ENCODE measurements at places on chromosomes 2 and 18.

- DNase-seq = no peak
These were observed 67.9 kb downstream of the C2orf74 start for GRCh38 chr2:61229936-61230335.

DNA sequence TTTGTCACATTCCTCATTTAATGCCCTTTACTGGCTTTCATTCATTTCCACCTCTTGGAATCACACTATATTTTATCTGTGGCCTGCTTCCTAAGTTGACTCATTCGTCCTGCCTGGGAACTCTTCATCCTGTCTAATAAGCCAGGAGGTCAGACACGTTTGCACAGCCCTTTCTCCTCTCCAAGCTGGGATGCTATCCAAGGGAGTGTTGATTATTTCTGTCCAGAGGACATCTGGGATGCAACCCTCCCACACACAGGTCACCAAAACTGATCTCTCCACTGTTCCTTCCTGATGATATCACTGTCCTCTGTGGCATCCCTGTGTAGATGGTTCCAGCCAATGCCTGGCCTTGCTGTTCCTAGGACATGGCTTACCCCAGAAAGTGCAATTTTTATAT, 79.8 kb upstream of the NOSTRIN start:
- DNase-seq = no peak

DNA sequence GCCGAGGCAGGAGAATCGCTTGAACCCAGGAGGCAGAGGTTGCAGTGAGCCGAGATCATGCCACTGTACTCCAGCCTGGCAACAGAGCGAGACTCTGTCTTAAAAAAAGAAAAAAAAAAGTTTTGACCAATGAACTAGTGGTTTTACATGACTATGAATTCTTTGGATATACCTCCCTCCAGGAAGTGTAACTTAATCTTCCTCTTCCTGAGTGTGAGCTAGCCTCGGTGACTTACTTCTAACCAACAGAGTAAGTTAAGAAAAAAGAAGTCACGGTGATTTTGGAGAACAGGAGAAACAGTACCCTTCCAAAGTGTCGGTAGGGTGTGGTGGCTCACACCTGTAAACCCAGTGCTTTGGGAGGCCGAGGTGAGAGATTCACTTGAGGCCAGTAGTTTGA, 7.1 kb downstream of the TIA1 start:
- no peak for DNase-seq

- DNase-seq = no peak
These were observed 8.6 kb upstream of the MALL start for GRCh38 chr2:110124038-110124825.

DNA sequence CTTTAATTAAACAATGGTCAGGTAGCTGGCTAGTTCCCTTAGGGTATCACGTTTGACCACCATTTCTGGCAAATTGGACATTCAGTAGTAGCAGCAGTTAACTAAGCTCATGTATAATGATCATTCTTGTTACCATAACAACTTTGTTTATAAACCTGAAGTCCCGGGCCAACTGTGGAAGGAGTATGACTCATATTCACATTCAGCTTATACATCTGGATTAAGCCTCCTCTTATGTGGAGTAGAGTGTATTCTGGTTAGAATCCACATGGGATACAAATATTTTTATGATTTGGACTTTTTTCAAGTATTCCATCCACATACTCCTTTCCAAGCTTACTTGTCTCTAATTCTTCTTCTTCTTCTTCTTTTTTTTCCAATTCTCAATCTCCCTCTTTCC, 70.3 kb upstream of the ZSWIM2 start:
- no peak for DNase-seq

DNA sequence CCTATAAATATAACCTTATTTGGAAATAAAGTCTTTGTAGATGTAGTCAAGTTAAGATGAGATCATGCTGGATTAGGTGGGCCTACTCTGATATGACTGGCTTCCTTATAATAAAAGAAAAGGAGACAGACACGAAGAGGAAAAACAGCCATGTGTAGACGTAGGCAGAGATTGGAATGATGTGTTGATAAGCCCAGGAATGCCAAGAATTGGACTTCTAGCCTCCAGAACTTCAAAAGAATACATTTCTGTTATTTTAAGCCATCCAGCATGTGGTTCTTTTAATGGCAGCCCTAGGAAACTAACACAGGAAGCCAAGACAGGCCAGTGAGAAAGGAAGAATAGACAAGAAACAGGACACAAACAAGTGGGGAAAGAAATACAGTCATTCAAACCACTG, 68.6 kb downstream of the NYAP2 start:
- DNase-seq = no peak

- DNase-seq = no peak
These were observed 16.7 kb upstream of the TNS1 start for GRCh38 chr2:218019411-218020060.

DNA sequence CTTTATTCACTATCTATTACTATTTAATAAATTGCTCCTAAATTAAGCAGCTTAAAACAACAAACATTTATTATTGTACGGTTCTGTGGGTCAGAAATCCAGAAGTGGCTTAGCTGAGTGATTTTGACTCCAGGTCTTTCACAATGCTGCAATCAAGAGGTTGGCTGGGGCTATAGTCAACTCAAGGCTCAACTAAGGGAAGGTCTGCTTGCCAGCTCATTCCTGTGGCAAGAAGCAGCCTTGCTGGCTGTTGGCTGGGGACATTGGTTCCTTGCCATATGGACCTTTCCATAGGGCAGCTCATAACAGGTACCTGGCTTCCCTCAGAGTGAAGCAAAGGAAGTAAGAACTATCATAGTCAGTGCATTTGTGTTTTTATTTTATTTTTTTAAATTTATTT, 5.0 kb upstream of the MRPL19 start:
- no peak for DNase-seq

DNA sequence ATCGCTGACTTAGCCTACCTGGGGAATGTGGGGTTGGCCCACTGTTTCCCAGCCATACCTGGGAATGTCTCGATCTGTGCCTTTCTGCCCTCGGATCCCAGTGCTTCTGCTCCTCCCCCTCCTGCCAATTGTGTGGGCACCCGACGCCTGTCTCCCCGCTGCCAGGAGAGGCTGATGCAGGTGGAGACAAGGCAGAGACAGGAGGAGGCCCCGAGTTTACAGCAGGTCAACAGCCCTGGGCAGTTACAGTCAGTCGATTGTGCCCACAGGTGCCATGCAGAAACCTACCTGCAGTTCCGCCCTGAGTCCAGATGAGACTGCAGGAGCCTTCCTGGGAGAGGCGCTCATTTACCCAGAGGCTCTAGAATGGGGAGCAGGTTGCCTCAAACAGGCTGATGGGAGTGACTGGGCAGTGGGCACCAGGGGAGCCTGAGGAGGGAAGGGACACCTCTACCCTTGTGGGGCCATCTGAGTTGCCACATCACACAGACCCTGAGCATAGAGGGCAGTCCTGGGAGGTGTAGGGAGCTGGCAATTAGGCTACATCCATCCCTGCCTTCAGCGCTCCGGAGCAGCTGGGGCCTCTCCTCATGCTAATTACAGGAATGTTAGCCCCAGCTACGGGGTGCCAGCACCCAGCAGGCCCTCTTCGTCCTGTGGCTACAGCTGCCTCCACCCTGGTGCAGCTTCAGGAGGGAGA, 300.1 kb downstream of the NDUFA10 start:
- no peak for DNase-seq

DNA sequence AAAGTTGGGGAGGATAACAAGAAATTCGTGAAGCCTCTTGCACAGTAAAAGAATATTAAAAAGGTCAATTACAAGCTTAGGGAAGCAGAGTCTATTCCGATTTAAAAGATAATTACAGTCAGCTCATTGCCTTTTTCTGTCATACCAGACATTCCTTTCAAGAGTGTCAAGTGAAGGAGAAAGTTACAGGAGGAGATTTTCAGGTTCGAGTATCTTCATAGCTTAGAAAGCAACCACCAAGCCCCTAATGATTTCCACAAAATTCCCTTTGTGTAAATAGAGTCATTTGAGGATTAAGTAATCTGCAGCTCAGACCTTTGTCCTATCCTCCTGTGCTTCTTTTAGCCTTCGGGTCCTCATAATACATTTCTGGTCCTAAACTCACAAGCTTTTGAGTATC, 414.9 kb downstream of the CDH2 start:
- no peak for DNase-seq

DNA sequence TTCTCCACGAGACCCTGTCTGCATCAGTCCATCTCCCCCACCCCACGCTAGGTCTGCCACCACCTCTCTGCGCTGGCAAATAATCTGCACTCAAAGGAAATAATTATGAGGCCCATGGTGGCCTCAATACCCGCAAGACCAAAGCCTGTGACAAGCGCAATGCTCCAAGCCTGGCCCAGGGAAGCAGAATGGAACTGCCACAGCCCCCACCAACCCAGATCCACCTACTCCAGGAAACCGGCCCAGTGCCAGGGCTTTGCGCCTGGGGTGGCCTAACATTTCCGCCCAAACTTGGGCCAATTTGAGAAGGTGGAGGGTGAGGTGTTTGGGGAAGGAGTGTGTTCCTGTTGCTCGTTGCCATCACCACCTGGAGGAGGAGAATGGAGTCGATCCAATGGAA, 26.0 kb upstream of the ATOH8 start:
- no peak for DNase-seq

- no peak for DNase-seq
These were observed 60.5 kb downstream of the RIT2 start for GRCh38 chr18:43054815-43055519.

- no peak for DNase-seq
These were observed 494.7 kb downstream of the BCL11A start for GRCh38 chr2:60058781-60059180.

DNA sequence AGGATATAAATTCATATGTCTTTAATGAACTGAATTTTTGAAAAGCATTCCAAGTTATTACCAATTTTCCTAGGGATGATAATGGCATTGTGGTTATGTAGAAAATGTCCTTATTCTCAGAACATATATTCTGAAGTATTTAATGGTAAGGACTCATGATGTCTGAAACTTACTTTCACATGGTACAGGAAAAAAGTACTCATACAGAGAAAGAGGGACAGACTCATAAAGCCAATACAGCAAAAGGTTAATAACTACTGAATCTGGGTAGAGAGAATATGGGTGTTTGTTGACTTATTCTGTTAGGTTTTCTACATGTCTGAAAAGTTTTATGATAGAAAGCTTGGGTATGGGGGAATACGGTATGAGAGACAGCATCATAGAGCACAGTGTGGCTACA, 84.3 kb upstream of the SERTAD2 start:
- DNase-seq = no peak

GRCh38 chr2:27664154-27664574, 475 bp downstream of the SLC4A1AP start:
- DNase-seq = no peak

- no peak for DNase-seq
These were observed 151.4 kb downstream of the LDLRAD4 start for GRCh38 chr18:13369756-13370510.

GRCh38 chr2:33441235-33441810, 35.1 kb upstream of the RASGRP3 start:
- peak; percentile 32 for DNase-seq

GRCh38 chr2:102172745-102173144, 14.1 kb upstream of the IL1RL2 start:
- DNase-seq = no peak

- DNase-seq = peak; percentile 85
These were observed 1.2 kb downstream of the YPEL5 start for GRCh38 chr2:30147715-30148610.

DNA sequence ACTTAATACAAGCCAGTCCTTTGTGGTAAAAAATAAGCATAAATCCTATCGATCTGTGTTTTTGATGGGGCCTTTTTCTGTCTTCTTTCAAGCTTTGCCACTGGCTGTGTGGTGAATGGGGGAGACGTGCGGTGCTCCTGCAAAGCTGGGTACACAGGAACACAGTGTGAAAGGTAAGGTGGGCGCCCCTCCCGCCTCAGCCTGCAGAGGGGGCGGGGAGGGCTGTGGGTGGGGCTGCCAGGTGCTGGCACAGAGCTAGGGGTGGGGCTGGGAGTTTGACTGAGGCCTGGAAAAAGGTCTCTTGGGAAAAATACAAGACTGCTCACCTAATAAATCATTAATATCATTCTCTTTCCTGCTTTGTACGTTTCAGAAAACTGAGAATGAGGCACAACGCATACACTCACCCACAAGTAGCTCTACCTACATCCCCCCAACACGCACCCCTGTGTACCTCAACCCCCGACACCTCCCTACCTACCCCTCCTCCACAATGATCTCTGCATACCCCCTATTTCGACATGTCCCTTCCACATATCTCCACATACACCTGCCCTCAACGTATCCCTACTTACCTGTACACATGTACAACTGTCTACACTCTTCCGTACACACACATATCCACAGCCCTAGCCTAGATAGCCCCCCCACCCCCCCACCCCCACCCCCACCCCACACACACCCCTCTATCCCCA, 129.7 kb upstream of the TTC39C start:
- DNase-seq = no peak

DNA sequence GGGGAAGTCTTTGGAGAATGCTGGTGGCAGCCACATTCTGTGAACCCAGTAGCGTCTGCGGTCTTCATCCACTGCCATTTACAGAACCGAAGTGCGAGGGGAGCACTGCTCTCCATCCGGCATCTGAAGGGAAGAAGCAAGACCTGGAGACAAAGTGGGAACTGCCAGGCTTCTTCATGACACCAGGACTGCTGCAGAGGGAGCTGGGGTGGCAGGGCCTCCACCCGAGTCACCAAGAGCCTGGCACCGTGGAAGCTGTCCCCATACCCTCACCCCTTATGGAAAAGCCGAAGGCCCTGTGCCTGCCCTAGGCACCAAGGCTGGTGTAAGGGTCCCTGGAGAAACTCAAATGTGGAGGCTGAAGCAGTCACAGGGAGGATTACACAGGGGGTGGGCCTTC, 79.8 kb downstream of the CIB4 start:
- peak; percentile 5 for DNase-seq

DNA sequence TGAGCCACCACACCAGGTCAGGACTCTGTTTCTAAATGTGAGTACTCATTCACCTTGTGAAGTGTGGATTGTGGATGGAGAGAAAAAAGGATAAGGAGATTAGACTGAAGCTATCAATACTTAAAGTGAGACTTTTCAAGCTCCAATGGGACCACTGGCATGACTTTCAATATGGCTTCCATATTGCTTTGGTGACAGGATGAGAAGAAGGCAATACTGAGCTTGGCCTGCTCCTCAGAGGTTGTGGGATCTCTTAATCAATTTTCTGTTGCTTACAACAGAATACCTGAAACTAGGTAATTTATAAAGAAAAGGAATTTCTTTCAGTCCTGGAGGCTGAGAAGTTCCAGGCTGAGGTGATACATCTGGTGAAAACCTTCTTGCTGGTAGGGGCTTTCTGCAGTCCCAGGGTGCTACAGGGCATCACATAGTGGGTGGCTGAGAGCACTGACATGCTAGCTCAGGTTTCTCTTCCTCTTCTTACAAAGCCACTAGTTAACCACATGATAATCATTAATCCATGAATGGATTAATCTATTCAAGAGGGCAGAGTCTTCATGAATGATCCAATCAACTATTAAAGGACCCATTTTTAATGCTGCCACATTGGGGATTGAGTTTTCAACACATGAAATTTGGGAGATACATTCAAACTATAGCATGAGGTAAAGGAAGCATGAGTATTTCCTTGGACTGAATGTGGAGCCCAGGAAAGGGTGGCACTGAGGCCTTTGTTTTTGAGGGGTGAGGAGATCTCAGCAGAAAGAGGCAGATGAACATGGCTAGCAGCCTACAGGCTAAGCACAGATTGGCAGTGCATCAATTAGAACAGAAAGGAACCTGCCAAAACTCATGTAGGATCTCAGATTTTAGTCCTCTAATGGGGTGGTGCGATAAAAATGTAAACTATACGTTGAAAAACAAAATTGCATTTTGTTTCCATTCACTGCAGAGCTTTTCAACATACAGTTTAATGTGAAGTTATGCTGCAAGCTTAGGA, 274.5 kb downstream of the PIK3C3 start:
- DNase-seq = no peak

- no peak for DNase-seq
These were observed 62.0 kb upstream of the ZSWIM2 start for GRCh38 chr2:186910996-186911395.

Measured in activated naive CD4-positive, alpha-beta T cell treated with anti-CD3 and anti-CD28 coated beads, Interleukin-2, amount 10 ng/mL, durations not matched to agents 7 days and 5 days (primary cell).